ENCODE measurements at places on chromosomes 4 and X. TPM values are rescaled to one million over a fixed set of nuclear protein-coding genes. Genes with fewer than 3 reads are reported as not detected.

DNA sequence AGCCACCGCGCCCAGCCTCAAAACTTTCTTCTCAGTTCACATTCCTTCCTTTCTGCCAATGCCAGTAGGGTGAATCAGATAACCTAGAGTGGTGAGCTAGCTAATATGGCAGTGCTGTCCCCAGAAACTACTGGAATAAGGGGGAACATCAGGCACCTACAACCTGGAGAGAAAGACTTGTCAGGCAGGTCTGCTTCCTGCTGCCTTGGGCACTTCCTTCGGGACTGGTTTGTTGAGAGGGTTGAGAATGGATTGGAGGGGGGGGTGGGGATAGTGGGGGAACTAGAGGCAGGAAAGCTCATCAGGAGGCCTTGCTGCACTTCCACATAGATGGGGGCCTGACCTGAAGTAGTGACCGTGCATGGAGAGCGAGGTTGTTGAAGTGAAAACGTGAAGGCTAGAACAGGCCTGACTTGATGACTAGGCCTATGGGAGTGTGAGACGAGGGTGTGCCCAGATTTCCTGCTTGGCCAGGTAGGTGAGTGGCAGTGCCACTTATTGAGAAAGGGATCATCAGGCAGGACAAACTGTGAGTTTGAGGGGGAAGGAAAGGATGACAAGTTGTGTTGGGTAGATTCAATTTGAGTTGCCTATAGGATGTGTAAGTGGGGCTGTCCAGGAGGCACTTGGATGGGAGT, 33.4 kb downstream of the SLC25A5 start:
- no peak for DNase-seq

GRCh38 chr4:153169776-153170175, 34.5 kb upstream of the TRIM2 start:
- no peak for DNase-seq

Gene TBC1D9
- total RNA-seq, result 0.30 TPM

Gene PGAM4
- total RNA-seq, result not detected

DNA sequence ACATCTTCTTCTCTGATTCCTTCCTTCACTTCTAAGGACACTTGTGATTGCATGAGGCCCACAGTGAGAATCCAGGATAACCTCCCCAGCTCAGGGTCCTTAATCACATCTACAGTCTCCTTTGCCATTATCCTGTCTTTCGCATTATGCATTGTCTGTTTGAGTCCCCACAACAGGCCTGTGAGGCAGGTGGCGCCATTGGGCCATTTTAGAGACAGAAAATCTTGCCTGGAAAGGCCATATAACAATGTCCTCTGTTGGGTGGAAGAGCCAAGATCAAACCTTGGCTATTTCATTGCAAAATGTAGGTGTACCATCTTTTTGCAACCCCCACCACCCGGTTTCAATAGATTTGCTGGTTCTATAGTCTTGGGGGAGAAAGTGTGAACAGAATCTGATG, 11.8 kb upstream of the DCUN1D4 start:
- peak; percentile 61 for DNase-seq

GRCh38 chr4:133146574-133147241, 2.4 kb upstream of the PCDH10 start:
- no peak for DNase-seq

GRCh38 chrX:112641449-112641848, 38.3 kb downstream of the LHFPL1 start:
- DNase-seq, result no peak

- peak; percentile 46 for DNase-seq
Observed at GRCh38 chrX:38800981-38801845, at the start of gene MID1IP1. Gene MID1IP1, plus strand, starts transcription at chrX:38801459. Its CDS starts 3,488 bp downstream, at chrX:38804947.

DNA sequence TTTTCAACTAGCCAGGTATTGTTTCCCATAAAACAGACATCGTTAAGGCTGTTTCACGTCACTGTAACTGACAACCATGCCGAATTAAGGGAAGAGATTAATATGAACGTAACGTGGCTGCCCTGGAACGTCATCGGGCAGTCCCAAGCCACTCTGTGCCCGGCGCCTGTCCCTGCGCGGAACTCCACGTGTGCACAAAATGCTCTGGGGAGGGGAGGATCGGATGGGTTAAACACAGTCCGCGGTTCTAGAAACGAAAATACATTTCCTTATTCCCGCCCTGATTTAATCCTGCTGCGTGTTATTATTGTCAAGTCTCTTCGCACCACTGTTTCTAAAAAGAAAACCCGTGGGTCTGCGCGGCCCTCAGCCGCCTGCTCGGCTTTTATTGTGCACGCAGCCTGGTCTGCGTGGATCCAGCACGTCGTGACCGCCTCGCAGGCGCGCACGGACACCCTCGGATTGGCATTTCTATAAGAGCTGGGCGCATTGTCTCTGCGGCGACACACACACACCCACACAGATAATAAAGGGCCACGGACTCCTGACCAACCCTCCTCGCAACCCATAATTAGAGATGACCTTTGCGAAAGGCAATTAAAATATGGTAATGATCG, 69.6 kb upstream of the BCOR start:
- no peak for DNase-seq

DNA sequence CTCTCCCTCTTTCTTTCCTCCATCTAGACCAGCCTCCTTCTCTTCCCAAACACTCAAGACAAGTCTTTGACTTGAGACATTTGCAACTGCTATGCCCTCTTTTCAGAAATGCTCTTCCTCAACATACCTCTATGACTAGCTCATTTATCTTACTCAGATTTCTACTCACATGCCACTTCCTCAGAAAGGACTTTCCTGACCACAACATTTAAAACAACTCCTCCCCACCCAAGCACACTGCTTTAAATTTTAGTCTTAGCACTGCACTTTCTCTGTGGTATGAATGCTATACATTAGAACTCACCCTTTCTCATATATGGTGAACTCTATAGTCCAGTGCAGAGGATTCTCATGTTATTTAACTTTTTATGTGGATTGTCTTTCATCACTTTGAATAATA, 28.4 kb upstream of the SULT1E1 start:
- DNase-seq, result no peak

- DNase-seq, result no peak
Observed at GRCh38 chr4:91620952-91621351, 682.8 kb upstream of the GRID2 start.

DNA sequence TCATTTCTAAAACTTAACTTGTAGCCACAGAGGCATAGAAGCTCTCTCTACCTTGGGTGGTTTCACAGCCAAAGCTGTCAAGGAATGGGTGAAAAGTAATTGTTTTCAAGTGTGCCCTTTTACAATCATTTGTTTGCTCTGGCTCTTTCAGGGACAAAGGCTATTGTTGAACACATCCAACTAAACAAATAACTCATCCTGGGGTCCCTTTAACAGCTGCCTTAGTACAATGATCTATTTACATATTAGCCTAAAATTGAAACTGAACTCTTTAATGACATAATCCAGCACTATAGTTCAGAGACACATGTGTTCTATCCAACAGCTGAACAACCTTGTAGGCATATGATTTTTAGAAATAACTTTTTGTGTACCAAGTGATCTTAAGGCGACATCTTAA, 3.7 kb downstream of the HHIP start:
- no peak for DNase-seq

Gene CXCL5
- 0.59 TPM for total RNA-seq

DNA sequence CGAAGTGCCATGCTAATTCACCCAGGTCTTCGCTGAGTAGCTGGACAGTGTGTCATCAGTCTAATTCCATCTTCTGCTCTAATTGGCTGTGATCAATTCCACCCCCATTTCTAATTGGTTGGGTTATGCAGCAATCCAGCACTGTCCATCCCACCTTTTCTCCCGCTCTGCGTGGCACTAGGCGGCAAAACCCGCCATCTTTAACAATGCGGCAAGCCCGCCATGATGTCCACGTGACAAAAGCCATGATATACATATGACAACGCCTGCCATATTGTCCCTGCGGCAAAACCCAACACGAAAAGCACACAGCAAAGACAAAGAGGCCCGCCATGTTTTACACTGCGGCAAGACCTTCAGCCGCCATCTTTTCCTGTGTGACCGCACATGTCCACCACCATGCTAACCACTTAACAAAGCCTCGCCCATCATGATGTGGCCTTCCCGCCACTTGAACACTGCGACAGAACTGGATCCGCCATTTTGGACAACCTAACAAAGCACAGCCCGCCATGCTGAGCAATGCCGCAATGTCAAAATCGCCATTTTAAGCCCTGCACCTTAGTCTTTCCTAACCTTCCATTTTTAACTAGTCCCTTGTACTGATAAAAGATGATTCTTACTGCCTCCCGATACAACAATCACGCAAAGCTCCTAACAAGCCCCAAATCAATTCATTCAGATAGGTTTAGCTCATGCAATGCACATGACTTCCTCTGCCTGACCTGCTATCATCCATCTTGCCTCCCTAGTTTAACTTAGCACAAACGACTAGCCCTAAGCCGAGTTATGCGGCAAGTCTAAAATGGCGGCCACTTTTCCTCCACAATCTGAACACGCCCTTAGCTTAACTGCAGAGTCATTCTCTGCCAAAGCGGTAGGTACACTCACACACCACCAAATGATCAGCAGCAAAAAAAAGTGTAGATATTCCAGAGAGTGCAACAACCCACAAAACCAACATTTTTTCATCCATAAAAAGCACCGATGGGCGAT, 288.3 kb downstream of the CHIC1 start:
- no peak for DNase-seq

Gene SPARCL1
- total RNA-seq, result not detected

Gene GABRQ
- not detected for total RNA-seq

GRCh38 chr4:189087971-189088370, 852.7 kb upstream of the FRG1 start:
- no peak for DNase-seq

DNA sequence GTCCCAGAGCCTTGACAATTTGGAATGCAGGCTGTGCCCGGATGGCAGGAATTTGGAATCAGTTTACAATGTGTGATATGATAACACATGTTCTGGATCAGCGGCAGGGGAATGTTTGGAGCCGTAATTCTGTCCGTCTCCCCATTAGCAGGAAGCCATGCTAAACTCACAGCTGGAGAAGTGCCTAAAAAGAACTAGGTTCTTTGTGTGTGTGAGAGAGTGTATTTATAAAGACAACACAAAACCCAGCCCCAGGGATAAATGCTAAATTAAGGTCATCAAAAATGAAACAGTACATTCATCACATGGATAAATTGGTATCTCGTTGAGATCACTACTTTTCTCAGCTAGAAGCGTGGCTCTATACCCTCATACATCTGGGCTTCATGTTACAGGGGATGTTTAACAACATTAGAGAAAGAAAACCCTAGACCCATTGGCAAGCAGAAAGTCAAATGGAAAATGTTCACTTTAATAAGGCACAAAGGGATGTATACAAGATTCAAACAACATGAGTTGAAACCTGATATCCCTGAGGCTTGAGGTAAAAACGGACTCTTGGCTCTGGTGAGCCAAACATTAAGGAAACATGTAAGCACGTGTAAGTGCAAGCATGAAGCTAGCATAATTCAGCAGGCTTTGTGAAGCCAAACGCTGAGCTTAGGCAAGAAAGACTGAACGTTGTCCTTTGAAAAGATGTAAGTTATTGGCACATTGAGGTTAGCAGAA, 18.0 kb upstream of the TMEM131L start:
- DNase-seq, result no peak

DNA sequence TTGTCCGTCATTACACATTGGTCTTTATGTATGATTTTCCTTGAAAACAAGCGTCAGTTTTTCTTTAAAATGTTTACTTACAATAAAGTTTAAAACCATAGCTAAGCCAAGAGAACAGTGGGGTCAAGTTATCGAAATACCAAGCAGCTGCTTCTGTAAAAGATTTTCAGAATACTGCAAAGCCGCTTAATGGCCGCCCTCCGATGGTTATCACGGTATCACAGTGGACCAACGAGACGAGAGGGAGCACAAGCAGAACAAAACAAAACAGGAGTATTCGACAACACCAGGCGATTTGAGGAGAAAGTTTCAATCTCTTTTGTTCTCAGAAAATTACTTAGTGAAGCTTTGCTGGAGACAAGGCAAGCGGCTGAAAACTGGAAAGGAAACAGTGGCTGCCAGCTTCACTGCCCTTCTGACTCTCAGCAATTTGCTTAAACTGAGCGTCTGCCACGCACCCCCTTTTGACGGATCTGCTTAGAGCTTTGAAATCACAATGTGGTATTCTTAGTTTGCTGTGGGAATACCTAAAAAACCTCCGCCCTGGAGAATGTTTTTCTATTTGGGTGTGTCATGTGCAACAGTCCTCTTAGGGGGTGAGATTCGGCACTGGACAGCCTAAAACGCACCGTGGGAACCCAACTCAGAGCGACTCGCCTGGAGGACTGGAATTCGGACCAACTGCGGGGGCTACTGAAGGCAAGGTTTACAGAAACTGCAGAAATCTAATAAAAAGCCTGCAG, 199.8 kb downstream of the NSUN7 start:
- no peak for DNase-seq

- DNase-seq, result no peak
Observed at GRCh38 chr4:13250263-13250662, 233.9 kb downstream of the RAB28 start.

- DNase-seq, result no peak
Observed at GRCh38 chr4:81896936-81897335, 425.2 kb upstream of the RASGEF1B start.

Gene GDI1
- total RNA-seq, result 169 TPM

Gene HTN1
- not detected for total RNA-seq

GRCh38 chr4:122017296-122017695, 65.4 kb upstream of the TRPC3 start:
- DNase-seq, result no peak

All from CD4-positive, CD25-positive, alpha-beta regulatory T cell (primary cell).